NCI-H2029 treated with DMSO at 0.1 percent for 48 hours (cell line): ENCODE measurements at places on chromosomes 4 and X.
A peak's percentile ranks its signal among the peaks of the same experiment; 100 is the strongest.

GRCh38 chrX:111095974-111096895, at the start of gene PAK3:
TSS of gene PAK3 (plus strand) at chrX:111096191. CDS start at chrX:111123104, 26,913 bp downstream.
- DNase-seq: no peak

DNA sequence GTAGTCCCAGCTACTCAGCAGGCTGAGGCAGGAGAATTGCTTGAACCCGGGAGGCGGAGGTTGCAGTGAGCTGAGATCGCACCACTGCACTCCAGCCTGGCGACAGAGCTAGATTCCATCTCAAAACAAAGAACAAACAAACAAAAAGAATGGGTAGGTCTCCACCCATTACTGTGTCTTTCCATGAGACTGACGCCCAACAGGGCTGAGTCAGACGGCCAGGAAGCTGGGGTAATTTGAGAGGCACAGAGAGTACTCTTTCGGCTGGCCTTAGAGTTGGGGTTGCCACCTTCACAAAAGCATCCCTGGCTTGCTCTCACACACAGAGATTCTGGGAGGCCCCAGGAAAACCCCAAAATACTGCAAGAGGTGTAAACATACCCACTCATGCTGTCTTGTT, 72.0 kb upstream of the DHRSX start:
- no peak for DNase-seq

- no peak for DNase-seq
These were observed 407.0 kb downstream of the BCOR start for GRCh38 chrX:39690541-39691415.

DNA sequence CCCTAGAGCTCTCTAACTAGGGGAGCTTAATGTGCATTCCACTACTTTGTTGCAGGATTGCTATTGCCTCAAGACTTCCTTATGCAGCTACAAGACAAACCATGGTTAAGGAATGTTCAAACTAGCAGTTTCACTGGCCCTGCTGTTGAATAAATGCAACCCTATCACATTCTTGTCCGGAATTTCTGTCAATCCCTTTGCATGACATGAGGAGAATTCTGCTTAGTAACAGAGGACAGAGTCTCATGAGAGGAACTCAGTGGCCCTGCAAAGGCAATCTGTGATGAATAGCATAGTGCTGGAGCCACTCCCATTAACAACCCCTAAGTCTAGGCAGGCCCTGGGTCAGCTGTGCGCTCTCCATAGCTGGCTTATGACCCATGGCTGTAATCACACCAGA, 30.7 kb upstream of the SGMS2 start:
- no peak for DNase-seq

- no peak for DNase-seq
These were observed 108.4 kb upstream of the LRPAP1 start for GRCh38 chr4:3640587-3640962.

DNA sequence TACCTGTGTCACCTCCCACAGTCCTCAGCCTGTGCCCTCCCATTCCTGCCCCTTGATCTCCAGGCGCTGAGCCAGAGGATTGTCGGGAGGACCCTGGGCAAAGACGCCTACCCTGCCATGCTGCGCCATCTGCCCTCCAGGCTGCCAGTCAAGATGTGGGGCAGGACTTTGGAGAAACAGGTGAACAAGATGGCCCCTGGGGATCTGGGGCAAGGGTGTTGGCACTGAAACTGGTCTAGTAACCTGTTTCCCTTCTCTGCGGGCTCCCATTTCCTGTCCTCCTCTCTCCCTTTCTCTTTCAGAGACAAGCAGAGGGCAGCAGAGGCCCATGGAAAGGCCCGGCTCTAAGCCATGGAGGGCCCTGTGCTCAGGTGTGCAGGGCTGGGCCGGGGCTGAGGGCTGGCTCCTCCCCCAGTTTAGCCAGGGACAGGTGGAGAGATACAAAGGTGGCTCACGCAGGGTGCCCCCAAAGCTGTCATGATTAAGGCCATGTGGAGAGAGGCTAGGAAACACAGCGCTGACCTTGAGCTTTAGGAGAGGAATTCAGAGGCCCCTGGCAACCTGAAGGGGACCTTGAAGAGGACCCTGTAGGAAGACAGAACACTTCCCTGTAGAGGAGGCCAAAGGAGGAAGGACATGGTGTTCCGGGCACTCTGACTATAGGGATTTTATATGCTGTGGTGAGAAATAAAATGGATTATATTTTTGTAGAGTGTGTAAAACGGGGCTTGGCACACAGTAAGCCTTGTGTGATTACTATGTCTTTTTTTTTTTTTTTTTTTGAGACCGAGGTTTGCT, at the start of gene GLOD5:
Gene GLOD5 (plus strand): TSS at position 74 of the 798 bp plus-strand sequence. CDS start 44 bp downstream, at position 118.
- DNase-seq: peak; percentile 22

- no peak for DNase-seq
These were observed 42.7 kb downstream of the SAT1 start for GRCh38 chrX:23825675-23826074.

GRCh38 chr4:87738483-87738882, 60.9 kb upstream of the IBSP start:
- no peak for DNase-seq

DNA sequence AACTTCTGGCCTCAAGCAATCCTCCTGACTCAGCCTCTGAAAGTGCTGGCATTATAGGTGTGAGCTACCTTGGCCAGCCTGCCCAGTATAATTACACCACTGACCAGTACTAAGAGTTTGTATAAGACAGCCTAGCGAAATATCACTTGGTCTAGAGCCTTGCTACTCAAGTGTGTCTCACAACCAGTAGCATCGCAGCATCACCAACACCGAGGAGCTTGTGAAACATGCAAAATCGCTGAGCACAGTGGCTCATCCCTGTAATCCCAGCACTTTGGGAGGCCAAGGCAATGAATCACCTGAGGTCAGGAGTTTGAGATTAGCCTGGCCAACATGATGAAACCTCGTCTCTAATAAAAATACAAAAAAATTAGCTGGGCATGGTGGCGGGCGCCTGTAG, 102.0 kb upstream of the GATB start:
- DNase-seq: no peak

GRCh38 chrX:24124244-24124799, 25.2 kb upstream of the ZFX start:
- no peak for DNase-seq
